ENCODE measurements at places on chromosomes 6 and 20.

DNA sequence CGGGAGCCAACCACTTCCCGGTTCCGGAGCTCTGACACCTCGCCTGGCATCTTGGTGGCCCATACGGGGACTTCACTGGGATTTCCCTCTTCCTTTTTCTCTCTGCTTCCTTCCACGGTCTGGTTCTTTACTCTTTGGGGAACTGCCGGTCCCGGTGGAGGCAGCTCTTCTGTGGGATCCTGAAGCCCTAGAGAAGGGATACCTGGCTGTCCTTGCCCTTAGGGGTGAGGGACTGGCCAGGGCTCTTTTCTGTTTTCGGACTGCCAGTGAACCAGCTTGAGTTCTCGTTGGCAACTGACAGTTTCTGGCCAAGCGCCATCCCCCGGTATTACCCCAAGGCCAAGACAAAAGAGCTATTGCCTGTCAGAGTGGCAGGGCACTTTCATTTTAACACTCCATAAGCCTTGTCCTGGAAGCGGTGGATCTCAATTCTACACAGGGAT is 880 bp upstream of the CPXM1 start:
- H3K36me3 ChIP-seq = peaks cover 8% of the 10 kb centered on the region
- DNase-seq = no peak
- peak overlapping the region; percentile 86 for H3K4me3 ChIP-seq
- H3K27me3 ChIP-seq = peaks cover 58% of the 10 kb centered on the region

GRCh38 chr6:16487996-16488674 is 249.7 kb downstream of the GMPR start:
- H3K27ac ChIP-seq = no peak overlapping the region
- peaks cover 24% of the 10 kb centered on the region for H3K36me3 ChIP-seq
- H3K4me3 ChIP-seq = no peak overlapping the region
- peaks cover 5% of the 10 kb centered on the region for H3K4me1 ChIP-seq
- no peak for DNase-seq

DNA sequence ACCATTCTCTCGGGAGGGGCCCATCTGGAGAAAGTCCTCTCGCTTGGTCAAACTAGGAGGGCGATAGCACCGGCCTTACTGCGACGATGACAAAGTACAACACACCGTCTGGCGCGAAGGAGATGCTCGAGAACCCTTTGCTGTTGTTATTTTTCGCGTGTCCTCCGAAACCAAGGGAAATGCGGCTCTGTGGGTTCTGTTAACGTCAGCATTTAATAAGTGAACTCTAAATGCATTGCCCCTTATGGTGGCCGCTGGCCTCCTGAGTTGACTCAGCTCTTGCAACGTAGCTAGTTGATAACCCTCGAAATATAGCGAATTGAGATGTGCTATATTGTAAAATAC is 577 bp upstream of the SCAND1 start:
- DNase-seq = no peak
- no peaks in the 10 kb centered on the region for H3K36me3 ChIP-seq
- no peaks in the 10 kb centered on the region for H3K27me3 ChIP-seq
- H3K4me3 ChIP-seq = peak overlapping the region; percentile 99
- peaks cover 15% of the 10 kb centered on the region for H3K4me1 ChIP-seq
- peak overlapping the region; percentile 99 for H3K27ac ChIP-seq

GRCh38 chr20:33883164-33883563 is 72.0 kb downstream of the CHMP4B start:
- no peaks in the 10 kb centered on the region for H3K36me3 ChIP-seq
- DNase-seq = no peak
- no peak overlapping the region for H3K4me3 ChIP-seq
- no peaks in the 10 kb centered on the region for H3K27me3 ChIP-seq
- H3K4me1 ChIP-seq = no peaks in the 10 kb centered on the region

DNA sequence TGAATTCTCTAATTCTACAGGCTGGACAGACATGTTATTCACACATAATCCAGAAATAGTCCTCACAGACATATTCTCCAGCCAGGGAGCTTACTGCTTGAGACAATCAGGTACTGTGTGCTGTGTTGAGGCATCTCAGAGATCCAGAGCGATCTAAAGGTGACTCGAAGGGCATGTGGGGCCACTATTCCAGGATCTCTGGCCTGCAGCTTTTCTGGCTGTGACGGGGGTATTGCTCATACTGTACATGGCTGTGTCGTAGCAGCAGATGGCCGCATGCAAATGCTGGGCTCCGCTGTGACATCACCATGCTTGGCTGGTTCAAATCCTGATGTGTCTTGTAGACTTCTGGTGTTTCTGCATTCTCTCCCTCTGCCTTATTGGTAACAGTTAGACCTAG is 37.8 kb downstream of the CD109 start:
- H3K4me3 ChIP-seq = no peak overlapping the region
- no peaks in the 10 kb centered on the region for H3K36me3 ChIP-seq
- H3K4me1 ChIP-seq = peaks cover 25% of the 10 kb centered on the region
- H3K27me3 ChIP-seq = no peaks in the 10 kb centered on the region
- H3K27ac ChIP-seq = no peak overlapping the region

DNA sequence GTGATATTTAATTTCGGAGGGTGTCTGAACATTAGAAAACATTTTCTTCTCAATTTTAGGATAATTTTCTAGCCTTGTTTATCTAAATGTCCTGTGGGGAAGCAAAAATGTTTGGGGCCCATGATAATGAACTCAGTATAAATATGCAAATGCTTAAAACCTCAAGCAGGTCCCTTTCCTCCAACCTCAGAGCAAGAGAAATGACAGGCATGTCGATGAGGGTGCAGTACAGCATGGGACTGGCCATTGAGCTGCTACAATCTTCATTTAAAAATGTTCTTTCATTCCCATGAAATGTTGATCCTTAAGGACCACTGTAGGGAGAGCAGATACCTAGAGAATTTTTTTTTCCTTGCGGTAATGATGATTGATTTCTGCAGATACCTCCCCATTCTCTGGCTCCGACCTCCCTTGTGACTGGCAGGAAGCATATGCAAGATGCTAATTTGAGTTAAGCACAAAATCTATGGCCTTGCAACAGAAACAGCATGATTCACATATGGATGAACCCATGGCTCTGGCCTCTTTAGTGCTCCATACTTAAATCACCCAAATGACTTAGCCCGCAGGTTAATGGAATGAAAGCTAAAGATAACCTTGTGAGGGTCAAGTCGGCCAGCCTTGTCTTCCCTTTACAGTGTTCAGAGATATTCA is 243.3 kb downstream of the SOX4 start:
- peaks cover 38% of the 10 kb centered on the region for H3K4me1 ChIP-seq
- H3K27me3 ChIP-seq = no peaks in the 10 kb centered on the region
- H3K27ac ChIP-seq = peak overlapping the region; percentile 74
- no peak for DNase-seq

DNA sequence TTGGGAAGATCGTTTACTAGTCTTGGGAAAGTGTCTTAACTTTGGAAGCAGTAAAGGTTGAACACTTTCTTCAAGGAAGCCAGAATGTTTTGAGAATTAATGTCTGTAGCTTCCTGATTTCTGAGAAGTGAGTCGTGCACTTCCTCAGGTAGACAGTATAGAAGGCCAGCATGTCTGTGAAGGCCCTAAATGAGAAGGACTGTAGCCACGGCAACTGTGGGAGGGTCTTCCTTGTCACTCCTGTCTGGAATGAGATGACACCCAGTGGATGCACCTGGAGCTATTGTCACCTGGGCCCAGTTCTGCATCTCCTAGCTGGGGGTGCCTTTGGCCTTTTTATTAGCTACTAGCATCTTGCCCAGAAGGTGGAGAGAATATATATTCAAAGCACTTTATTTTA is 8.8 kb downstream of the STX16 start:
- H3K4me3 ChIP-seq = no peak overlapping the region
- peaks cover 5% of the 10 kb centered on the region for H3K36me3 ChIP-seq
- peak overlapping the region; percentile 18 for H3K27ac ChIP-seq
- peaks cover 51% of the 10 kb centered on the region for H3K4me1 ChIP-seq
- no peak for DNase-seq

DNA sequence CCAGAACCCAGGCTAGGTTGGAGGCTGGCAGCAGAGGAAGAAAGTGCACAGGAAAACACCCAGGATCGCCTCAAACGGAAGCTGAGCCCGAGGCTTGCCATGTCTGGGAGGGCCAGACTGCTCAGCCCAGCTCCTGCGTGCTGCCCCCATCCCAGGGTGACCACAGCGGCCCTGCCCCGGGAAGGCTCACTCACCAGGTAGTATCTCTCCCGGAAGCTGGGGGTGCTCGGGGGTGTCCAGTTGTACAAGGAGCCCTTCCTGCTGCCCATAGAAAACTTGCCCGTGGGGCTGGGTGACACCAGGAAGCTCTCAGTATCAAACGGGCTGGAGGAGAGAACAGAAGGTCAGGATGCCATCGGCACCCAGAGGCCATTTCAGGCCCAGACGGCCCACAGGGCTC is 86.9 kb downstream of the RIPOR3 start:
- no peak overlapping the region for H3K27ac ChIP-seq
- H3K27me3 ChIP-seq = no peaks in the 10 kb centered on the region
- no peak overlapping the region for H3K4me3 ChIP-seq
- H3K4me1 ChIP-seq = no peaks in the 10 kb centered on the region
- DNase-seq = no peak

- no peaks in the 10 kb centered on the region for H3K36me3 ChIP-seq
- H3K4me1 ChIP-seq = no peaks in the 10 kb centered on the region
- DNase-seq = no peak
- H3K27me3 ChIP-seq = no peaks in the 10 kb centered on the region
- no peak overlapping the region for H3K4me3 ChIP-seq
- H3K27ac ChIP-seq = no peak overlapping the region
These were observed 292.1 kb downstream of the ESR1 start for GRCh38 chr6:152099446-152100182.

DNA sequence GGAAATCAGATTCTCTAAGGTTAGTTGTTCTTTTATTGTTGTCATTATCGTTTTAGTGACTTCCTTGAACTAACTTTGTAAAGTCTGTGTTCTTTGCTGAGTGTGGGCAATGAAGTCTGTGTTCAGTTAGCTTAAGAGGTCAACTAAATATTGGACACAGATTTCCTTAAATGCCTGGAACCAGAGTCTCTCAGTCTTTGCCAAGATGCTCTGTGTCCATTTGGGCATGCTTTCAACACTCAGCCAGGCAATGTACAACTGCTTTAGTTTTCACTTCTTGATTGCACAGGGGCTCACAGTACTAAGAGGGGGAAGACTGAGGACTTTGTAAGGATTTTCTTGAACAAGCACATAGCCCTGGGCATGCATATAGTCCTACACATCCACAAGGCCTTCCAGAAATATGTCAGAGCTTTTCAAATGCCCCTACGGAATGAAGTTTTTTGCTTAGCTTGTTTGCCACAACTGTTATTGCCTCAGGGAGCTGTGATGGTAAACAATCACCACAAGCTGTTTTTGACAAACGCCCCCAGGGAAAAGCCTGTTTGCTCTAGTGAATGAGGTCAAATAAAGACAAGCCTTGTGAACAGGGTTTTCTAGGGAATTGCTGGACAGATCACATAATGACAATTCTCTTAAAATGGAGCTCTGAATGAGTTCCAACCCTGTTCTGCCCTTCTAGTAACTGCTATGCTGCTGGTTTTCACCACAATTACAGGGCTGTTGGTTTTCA is 82.5 kb downstream of the B3GAT2 start:
- H3K27me3 ChIP-seq = peaks cover 4% of the 10 kb centered on the region
- H3K4me1 ChIP-seq = no peaks in the 10 kb centered on the region
- H3K4me3 ChIP-seq = no peak overlapping the region
- no peak overlapping the region for H3K27ac ChIP-seq

- H3K36me3 ChIP-seq = peaks cover 4% of the 10 kb centered on the region
- peaks cover 66% of the 10 kb centered on the region for H3K4me1 ChIP-seq
- DNase-seq = no peak
- H3K27me3 ChIP-seq = no peaks in the 10 kb centered on the region
- H3K27ac ChIP-seq = no peak overlapping the region
These were observed 20.1 kb upstream of the HECA start for GRCh38 chr6:139114746-139115145.

DNA sequence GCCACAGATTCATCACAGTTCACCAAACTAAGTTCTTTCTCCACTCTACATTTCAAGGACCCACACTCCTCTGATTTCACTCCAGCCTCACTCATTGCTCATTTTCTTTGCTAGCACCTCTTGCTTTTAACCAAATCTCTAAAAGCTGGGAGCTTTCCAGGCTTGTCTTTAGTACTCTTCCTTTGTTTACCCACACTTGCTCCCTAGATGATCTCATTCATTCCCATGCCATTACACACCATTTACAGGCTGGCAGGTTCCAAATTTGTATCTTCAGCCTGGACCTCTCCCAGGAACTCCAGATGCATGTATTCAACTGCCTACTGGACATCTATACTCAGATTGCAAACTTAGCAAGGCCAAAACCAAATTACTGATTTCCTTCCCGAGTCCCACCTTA is 5.3 kb upstream of the GUCA1B start:
- no peak overlapping the region for H3K4me3 ChIP-seq
- H3K36me3 ChIP-seq = peaks cover 22% of the 10 kb centered on the region
- DNase-seq = no peak
- H3K4me1 ChIP-seq = no peaks in the 10 kb centered on the region

DNA sequence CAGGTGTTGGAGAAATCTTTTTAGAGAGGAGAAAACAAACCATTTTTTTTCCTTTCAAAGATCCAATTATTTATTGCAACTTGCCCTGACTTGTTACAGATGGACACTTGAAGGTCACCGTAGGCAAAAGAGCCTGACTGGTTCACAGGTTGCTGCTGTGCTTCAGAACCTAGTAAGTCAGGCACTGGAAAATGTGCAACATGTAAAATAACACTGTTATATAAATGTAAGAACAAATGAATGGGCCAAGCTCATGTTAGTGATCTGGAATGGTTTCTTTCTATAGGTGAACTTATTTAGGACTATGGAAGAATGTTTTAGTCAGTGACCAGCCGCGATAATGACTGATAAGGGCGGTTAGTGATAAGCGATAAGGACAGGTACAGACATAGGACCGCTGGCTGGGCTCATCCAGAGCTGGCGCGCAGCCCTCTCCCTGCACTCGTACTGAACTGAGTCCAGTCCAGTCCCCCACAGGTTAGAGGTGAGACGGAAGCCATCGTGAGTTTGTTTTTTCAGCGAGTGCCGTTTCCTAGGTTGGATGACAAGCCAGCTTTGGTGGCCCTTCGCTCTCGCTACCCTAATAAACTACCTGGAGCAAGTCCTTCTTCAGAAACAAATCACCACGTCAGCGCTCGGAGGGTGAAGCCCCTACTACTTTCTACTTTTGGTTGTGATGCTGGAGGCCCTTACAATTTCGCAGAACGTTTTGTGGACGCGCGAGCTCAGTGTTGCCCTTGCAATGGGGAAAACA is 94.4 kb upstream of the PRDM1 start:
- H3K4me3 ChIP-seq = peak overlapping the region; percentile 82
- H3K36me3 ChIP-seq = no peaks in the 10 kb centered on the region
- H3K27ac ChIP-seq = no peak overlapping the region
- H3K27me3 ChIP-seq = peaks cover 98% of the 10 kb centered on the region
- DNase-seq = no peak

DNA sequence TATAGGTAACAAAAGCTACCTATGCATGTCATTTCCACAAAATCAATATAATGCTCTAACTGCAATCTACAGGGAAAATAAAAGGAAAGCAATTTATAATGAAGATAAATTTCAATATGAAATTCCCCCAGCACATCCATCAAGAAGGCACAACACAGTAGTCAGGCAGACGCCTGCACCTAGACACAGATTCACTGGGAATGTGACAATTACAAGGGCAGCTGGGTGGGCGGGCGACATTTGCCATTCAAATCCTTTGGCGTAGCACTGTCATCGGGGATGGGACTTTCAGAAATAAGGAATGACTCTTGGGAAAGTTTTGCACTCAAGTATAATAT is 60.4 kb downstream of the SULF2 start:
- H3K27me3 ChIP-seq = no peaks in the 10 kb centered on the region
- peak overlapping the region; percentile 40 for H3K27ac ChIP-seq
- H3K4me1 ChIP-seq = peaks cover 33% of the 10 kb centered on the region
- no peak overlapping the region for H3K4me3 ChIP-seq
- DNase-seq = no peak
